Prostate gland (tissue), 2 donors: ENCODE measurements at places on chromosomes 2 and 18. TPM values are rescaled to one million over a fixed set of nuclear protein-coding genes. Genes with fewer than 3 reads are reported as not detected.

CNTNAP5 gene
- 0.11 TPM for total RNA-seq

ALPG gene
- 0.34 TPM for total RNA-seq

FBLN7 gene
- 4.0 TPM for total RNA-seq

ACSL3 gene
- 124 TPM for total RNA-seq

DNA sequence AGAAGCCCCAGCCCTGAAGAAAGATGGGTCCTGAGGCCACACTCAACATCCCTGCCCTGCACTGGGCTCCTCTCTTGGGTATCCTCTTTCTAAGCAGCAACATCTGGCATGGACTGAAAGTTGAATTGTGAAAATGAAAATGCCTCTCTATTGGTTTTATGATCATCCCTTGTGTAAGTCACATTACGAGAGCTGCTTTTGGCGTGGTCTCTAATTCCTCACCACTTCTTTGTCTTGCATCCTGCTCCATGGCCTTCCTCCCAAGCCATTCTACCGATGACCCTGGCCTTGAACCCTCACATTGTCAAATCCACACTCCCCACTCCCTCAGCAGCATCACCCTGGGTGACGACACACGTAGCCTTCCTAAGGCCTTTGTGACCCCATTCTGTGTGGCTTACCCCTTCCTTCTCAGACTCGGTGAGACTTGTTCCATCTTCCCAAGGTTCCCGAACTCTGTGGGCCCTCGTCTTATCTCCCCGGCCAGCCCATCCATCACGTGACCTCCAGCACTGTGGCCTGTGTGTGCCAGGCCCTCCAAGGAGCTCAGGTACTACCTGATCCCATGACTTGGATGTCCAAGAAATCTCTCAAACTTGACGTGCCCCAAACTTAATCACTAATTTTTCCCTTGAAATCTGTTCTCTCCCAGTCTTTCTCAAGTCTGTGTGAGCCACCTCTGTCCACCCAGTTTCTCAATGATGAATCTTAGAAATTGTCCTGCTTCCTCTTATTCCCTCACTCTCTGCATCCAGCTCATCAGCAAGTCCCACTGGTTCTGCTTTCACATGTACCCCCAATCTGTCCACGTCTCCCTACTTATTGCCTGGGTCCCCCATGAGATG, 194.7 kb upstream of the HS6ST1 start:
- no peak for DNase-seq

DNA sequence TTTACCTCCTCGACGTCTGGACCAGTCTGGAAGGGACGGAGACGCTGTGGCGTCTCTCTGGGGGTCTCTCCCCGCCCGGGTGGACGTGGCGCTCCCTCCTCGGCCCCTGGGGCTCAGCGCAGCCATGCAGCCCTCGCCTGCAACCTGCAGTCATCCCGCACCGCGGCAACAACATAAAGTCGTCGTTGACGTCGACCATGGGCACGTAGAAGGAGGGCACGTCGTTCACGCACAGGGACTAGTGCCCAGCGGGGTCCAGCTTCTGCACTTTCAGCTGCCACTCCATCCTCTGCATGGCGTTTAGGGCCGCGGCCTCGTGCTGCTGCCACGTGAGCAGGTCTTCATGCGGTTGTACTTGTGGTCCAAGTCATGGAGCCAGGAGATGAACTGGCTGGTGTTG, 889.6 kb upstream of the LRRTM1 start:
- DNase-seq: no peak

DNA sequence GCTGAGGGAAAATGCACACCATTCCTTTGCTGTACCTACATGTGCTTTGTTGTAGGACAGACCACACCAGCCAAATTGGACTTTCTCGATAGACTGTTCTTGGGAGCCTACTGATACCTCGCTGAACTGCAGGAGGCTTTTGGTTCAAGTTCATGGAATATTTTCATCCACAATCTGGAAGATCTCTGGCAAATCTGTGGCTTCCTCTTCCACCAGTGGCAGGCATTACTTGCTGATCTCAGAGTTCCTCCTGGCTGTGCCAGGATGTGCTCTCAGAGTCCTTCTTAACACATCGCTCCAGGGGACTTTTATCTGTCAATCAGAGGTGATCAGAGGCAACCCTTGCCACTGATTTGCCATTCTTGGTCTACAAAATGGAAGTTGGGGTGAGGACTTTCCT, 87.7 kb downstream of the PTGR3 start:
- no peak for DNase-seq

- DNase-seq: no peak
Measured at GRCh38 chr18:44938720-44939665, 258.3 kb downstream of the SETBP1 start.

DNA sequence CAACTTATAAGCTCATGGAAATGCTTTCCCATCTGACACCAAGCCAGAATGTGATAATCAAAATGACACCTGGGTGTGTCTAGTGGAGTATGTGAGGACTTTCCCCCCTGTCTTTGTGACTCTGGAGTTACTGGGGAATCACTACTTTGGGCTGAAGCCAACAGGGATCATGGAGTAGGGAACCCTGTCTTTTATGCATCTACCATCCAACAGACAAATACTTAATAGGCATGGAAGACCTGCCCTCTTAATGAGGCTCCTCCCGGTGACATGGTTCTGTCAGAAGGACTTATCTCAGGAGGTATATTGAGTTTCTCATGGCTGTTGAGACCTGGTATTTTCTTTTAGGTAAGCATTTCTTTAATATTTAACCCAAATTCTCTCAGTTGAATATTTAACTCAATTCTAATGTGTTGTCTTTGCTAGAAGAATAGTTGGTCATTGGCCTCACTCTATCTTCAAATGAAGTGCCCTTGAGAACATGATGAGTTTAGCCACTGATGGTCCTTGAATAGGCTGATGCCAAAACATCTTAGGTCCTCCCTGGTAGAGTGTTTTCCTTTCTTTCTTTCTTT, 42.1 kb downstream of the TGIF1 start:
- no peak for DNase-seq

- DNase-seq: no peak
Measured at GRCh38 chr2:147538088-147538487, 306.7 kb upstream of the ACVR2A start.

DNA sequence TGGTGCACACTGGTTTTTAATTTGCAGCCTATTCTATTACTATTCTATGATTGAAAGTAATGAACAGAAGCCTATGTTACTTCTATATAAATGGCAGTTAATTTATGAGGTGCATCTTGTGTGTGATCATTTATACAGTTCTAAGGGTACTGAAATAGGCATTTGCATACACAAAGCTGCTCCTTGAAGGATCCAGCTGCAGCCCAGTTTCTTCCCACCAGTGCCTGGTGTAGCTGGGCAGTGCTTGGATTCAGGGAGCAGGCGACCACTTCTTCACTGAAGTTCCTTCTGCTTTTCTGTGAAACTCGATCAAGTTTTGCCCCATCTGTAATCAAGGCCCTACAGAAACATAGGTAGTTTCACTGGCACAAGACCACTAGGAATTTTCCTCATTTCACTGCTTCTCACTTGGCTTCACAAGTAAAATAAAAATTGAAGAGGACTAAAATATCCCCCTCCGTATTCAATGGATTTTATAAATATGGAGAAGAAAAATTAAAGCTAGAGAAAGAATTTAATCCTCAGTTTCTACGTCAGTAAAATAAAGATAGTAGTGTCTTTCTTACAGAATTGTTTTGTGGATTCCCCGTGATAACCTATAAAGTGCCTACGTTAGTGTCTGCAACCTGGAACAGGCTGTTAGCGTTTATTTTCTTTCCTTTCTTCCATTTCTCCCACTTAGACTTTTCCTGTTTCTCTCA, 1.7 kb upstream of the LPIN2 start:
- DNase-seq: no peak

DNA sequence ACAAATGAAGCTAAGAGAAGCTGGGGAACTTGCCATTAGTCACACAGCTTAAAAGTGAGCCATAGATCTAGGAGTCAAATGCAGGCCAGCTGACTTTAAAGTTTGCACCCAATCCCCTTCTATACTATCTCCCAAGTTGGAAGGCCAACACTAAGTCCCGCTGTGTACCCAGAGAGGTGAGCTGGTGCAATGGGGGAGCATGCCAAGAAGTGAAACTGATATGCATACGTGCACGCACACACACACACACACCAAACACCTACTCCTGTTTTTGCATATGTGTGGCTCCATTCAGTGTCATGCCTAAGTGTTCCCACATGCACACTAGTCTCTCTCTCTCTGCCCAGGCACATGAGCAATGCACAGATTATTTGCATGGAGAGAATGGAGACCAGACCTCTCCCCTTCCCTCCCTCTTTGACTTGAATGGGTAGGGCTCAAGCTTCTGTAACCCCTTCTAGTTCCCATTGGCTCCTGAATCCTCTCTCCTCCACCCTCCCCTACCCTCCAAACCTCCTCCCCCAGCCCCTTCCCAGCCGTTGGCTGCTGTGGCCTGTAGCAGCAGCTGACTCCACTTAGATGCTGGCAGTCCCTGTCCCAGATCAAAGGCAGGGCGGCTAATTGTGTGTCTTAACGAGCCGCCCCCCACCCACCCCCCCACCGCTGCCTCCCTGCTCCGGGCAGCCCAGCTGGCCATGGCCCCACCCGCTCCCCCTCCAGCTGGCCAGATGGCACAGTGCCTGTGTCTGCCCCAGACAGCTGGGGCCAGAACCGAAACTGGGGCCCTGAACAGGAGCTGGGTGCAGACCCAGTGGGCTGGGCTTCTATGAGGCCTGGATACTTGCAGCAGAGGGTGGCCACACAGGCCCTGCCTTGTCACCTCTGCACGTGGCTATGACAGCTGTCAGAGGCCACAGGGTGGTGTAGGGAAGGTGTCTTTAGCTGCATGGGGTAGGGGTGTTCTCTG, 5.6 kb downstream of the WNT10A start:
- no peak for DNase-seq

- no peak for DNase-seq
Measured at GRCh38 chr18:57023275-57023882, 123.5 kb upstream of the BOD1L2 start.
